NCI-H2081 (cell line): ENCODE measurements at places on chromosomes 2 and 18.

GRCh38 chr18:50647792-50648191 lies 87.9 kb downstream of the MAPK4 start:
- no peak for DNase-seq

DNA sequence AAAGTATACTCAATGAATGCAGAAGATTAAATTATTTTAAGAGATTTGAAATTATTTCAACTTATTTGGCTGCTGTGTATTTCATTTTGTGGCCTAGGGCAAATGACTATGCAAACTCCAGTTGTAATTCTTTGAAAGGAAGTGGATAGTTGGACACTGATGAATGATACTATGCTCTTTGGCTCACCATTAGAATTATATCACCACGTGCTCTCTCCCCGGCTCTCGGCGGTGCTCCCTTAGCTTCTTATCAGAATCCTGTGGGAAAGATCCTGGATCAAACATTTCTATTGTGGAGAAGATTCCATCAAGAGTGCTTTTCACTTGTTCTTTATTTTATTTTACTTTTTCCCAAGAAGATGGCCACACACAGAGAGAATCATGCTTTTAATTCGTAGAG lies 55.2 kb downstream of the ADCYAP1 start:
- no peak for DNase-seq

GRCh38 chr2:126704434-126705160 lies 48.6 kb downstream of the GYPC start:
- DNase-seq, result no peak

DNA sequence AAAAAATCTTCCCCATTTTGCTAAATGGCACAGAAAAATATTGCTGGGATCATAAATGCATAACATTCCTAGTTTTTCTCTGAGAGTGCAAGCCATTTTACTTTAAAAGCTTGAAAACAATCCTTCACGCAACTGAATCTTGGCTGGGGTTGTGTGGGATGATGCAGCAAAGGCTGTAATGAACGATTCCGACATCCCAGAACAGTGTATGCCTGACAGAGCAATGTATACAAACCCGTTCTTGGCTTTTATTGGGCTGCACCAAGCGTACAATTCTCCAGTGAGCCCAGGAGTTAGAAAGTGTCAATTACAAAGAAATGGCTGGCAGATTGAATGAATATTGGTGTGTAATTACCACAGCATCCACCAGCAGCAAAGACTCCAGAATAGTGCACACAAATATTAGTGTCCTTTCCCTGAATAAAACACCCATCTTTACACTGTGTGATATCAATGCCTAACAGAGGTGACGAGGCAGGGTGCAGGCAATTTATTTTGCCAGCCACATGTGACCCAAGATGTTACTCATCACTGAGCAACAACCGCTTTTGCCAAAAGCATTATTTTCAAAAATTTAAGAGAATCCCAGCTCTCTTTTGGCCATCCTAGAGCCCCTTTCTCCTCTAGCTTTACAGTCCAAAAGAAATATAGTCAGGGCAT lies 578.6 kb upstream of the CHAC2 start:
- DNase-seq, result no peak

- DNase-seq, result no peak
Measured at GRCh38 chr2:113263546-113263945, 15.2 kb downstream of the PAX8 start.

DNA sequence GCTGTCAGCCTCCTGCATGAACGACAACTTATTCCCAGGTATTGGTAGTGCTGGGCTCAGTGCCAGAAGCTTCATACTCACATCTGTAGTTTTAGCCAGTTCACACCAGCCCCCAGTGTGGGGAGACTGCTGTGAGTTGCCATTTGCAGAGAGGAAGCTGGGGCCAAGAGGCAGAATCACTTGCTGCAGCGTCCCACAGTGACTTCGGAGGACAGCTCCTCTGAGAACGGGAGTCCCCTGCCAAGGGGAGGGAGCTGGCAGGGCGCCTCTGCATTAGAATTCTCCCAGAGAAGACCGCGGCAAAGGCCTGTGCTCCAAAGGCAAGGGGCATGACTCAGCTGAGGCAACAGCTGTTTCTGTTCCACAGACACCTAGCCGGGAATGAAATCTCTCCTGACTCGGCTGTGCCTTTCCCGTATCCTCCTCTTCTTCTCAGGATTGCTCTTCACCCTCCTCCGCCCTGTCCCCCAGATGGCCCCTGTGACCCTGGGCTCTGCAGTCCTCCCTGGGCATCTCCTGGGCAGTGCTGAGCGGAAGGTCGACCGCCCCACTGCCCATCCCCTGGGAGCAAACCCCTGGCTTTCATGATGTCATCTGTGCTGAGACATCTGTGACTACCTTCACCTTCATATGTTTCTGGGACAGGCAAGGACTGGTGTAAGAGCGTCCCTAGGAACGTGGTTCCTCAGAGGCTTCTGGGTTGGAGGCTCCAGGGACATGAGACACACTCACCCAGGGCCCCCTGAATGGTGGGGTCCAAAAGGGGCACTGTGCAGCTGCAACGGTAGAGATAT lies 18.0 kb downstream of the MAL start:
- DNase-seq, result peak; percentile 70

- DNase-seq, result no peak
Measured at GRCh38 chr2:190599073-190599472, 49.8 kb upstream of the NAB1 start.

DNA sequence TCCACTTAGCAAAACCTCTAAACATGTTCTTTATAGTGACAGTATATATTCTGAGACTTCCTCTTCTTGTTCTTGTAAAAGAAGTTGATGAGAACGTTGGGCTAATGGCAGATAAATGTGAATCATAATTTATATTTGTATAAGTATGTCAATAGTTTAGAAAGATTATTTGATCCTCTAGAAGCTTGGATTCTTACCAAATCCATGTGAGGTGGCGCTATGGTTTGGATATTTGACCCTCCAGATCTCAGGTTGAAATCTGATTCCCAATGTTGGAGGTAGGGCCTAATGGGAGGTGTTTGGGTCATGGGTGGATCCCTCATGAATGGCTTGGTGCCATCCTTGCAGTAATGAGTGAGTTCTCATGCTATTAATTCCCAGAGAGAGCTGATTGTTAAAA lies 29.8 kb upstream of the SCN1A start:
- DNase-seq, result no peak

DNA sequence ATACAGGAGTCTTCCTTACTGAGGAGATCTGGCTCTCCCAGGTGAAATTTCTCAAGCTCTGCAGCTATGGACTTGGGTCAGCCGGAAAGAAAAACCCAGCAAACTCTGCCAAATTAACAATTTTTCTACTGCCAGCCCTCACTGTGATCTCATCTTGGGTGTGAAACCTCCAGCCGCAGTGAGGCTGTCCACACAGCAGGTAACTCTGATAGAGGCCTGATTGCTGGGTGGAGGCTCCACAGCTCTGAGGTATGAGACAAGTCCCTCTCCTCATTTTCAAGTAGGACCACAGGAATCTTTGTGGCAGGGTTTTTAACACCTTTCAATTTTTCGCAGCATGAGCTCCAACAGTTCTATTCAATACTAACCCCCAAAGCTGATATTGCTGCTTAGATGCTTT lies 430.6 kb upstream of the RAB6C start:
- DNase-seq, result no peak

GRCh38 chr2:144006139-144006538 lies 513.8 kb downstream of the ZEB2 start:
- DNase-seq, result no peak

DNA sequence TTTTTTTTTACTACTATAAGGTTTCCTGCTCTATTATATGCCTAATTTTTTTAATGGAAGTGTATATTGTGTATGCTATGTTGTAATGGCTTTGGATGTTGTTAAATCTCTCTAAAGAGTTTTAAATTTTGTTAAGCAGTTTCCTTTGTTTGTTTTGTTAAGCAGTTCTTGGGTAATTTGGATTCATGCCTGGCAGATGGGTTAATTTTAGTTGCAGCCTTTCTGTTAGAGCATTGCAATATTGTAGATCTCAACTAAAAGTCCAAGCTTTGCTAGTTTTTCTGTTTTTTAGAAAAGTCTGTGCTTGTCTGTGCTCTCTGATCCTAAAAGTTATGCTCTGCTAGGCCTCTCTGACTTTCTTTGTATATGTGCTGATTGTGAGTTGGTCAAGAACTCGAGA lies 1229.0 kb upstream of the NRXN1 start:
- DNase-seq, result peak; percentile 62

DNA sequence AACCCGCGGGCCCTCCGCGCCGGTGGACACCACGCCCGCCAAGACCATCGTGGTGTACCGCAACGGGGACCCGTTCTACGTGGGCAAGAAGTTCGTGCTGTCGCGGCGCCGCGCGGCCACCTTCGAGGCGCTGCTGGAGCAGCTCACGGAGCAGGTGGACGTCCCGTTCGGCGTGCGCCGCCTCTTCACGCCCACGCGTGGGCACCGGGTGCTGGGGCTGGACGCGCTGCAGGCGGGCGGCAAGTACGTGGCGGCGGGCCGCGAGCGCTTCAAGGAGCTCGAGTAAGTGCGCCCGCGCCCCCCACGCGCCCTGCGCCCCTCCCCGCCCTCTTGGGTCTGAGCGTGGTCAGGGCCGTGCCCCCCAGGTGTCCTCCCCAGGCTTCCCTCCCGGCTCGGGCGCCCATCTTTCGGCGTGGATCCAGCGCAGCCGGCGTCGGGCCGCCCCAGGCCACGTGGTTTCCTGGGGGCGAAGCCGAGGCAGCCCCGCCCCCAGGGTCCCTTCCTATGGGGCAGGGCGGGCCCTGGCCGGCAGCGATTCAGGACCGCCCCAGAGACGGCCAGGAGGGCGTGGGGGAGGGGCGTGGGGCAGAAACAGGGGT lies 481 bp downstream of the DCDC2C start:
- DNase-seq, result no peak

GRCh38 chr18:48543228-48543627 lies 4.4 kb downstream of the CTIF start:
- no peak for DNase-seq

- peak; percentile 59 for DNase-seq
Measured at GRCh38 chr18:24271381-24272228, 126.0 kb downstream of the OSBPL1A start.

DNA sequence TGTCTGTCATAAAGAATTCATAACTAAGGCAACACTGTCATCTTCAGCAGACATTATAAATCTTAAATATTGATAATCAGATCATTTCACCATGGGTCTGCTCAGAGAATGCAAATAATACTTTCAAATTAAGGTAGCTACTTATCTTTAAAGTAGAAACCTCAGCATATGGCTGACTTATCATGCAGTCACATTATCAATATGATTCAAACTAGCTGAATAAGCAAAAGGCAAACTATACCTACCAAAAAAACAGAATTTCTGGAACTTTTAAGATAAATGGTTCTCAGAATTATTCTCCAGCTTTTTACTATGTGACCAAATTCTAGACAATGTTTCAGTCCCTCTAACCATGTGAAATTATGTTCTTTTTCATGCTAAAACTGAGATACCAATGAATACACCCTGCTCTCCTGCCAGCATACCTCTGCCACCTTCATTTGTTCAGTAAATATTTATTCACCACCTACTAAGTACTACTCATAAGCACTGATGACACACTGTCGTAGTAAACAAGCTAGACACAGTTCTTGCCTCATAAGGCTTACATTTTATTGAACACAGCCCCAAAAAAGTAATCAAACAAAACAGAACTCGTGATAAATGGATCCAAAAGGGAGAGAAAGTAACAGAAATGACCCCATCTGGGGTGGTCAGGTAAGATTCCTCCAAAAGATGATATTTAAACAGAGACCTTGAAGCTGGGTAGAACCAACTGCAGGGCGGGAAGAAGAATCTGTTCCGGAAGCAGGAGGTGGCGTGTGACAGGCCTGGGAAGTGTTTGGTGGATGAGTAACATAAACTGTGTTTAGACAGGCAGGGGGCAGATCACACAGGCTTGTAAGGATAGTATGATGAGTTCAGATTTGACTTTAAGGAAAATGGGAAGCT lies 17.7 kb downstream of the SPIRE1 start:
- no peak for DNase-seq
